ENCODE measurements at places on chromosomes 2 and 18. TPM values are rescaled to one million over a fixed set of nuclear protein-coding genes. Genes with fewer than 3 reads are reported as not detected.

DNA sequence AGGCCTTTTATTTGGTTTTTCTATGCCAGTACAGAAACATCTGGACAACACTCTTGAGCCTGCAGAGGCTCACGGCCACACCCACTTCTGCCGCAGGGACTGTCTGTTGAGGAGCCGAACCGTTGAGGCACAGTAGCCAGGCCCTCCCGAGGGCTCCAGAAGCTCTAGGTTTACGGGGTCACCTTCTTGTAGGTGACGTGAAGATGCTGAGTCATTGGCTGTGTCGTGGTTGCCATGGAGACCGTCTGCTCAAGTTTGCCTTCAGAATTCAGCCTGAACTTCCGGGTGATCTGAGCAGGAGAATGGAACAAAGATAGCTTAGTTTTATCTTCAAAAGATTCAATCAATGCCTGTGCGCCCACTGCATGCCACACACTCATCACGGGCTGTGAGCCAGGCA lies 25.9 kb downstream of the BOK start:
- no peaks in the 10 kb centered on the region for H3K4me1 ChIP-seq
- peaks cover 52% of the 10 kb centered on the region for H3K36me3 ChIP-seq
- H3K27ac ChIP-seq, result no peak overlapping the region
- peaks cover 9% of the 10 kb centered on the region for H3K27me3 ChIP-seq
- no peak for DNase-seq
- H3K4me3 ChIP-seq, result no peak overlapping the region

DNA sequence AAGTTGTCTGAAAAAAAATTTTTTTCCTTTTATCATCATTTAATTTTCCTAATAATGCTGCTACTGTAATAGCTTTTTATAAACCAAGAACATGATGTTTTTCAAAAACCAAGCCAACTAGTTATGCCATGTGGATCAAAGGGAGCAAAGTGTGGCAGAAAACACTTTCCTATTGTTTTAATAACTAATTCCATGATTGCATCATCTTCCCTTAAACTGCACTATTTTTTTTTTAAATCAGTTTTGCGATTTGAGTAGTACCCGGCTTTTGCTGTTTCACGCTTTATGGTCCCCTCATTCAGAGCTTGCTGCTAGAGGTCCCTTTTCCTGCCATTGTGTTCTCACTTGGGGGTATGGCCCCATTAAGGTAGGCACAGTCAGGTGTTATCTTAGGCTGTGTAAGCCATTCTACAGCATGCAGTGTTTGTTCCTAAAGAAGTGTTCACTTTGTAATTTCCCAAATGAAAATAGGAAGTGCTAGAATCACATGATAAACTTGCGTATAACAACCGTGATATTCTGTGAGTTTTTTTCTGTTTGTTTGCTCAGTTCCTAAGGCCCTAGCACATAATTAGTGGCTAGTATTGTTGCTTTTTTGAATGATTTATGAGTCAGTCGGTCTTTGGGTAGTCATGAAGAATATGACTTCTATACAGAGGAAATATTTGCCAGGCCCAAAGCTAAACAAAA lies 225.8 kb downstream of the PTGR3 start:
- peaks cover 1% of the 10 kb centered on the region for H3K27me3 ChIP-seq
- H3K4me3 ChIP-seq, result no peak overlapping the region
- no peaks in the 10 kb centered on the region for H3K4me1 ChIP-seq
- no peak overlapping the region for H3K27ac ChIP-seq
- no peak for DNase-seq

MCM6 gene
- 11.7 TPM for total RNA-seq

ASXL3 gene
- total RNA-seq, result 45.6 TPM

RALBP1 gene
- total RNA-seq, result 38.1 TPM

GRCh38 chr2:20852139-20852538 lies 29.2 kb upstream of the LDAH start:
- H3K27me3 ChIP-seq, result peaks cover 2% of the 10 kb centered on the region
- H3K36me3 ChIP-seq, result no peaks in the 10 kb centered on the region
- no peaks in the 10 kb centered on the region for H3K4me1 ChIP-seq
- H3K4me3 ChIP-seq, result no peak overlapping the region

- H3K27me3 ChIP-seq, result no peaks in the 10 kb centered on the region
- H3K4me1 ChIP-seq, result peaks cover 2% of the 10 kb centered on the region
- DNase-seq, result no peak
- H3K27ac ChIP-seq, result no peak overlapping the region
- H3K4me3 ChIP-seq, result peak overlapping the region; percentile 8
Observed at GRCh38 chr2:28664120-28664842, 87.3 kb upstream of the PPP1CB start.

PARD3B gene
- 0.66 TPM for total RNA-seq

GRCh38 chr2:47357483-47357882 lies 45.5 kb upstream of the MSH2 start:
- no peak for DNase-seq
- peaks cover 2% of the 10 kb centered on the region for H3K27me3 ChIP-seq
- H3K4me3 ChIP-seq, result no peak overlapping the region
- no peaks in the 10 kb centered on the region for H3K4me1 ChIP-seq
- H3K27ac ChIP-seq, result no peak overlapping the region

DNA sequence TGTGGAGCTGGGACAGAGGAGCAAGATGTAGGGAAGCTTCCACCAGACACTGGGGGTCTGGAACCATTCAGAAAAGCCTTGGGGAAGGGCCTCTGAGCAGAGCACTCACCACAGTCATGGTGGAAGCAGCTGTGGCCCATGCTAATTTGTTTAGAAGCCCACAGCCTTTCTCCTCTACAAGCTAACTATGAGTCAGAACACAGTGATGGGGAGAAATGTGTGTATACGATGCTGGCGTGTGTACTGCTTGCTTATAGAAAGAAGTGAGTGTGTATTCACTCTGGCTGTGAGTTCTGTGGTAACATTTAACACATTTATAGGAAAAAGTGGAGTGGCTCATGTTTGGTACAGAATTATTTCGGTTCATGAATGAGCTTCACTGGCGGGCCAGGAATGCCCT lies 157.0 kb upstream of the ACAA2 start:
- DNase-seq, result no peak
- no peak overlapping the region for H3K4me3 ChIP-seq
- no peaks in the 10 kb centered on the region for H3K36me3 ChIP-seq
- H3K4me1 ChIP-seq, result peaks cover 10% of the 10 kb centered on the region
- peaks cover 5% of the 10 kb centered on the region for H3K27me3 ChIP-seq
- H3K27ac ChIP-seq, result no peak overlapping the region

CYP27C1 gene
- 4.3 TPM for total RNA-seq

CXCR1 gene
- not detected for total RNA-seq

- DNase-seq, result no peak
- peaks cover 14% of the 10 kb centered on the region for H3K27me3 ChIP-seq
- H3K36me3 ChIP-seq, result peaks cover 5% of the 10 kb centered on the region
- H3K27ac ChIP-seq, result no peak overlapping the region
Observed at GRCh38 chr2:230879891-230880290, 15.1 kb downstream of the ITM2C start.

GRCh38 chr18:74337155-74337911 lies 21.7 kb downstream of the C18orf63 start:
- no peaks in the 10 kb centered on the region for H3K36me3 ChIP-seq
- H3K4me1 ChIP-seq, result peaks cover 2% of the 10 kb centered on the region
- no peak for DNase-seq
- no peaks in the 10 kb centered on the region for H3K27me3 ChIP-seq
- no peak overlapping the region for H3K4me3 ChIP-seq

DNA sequence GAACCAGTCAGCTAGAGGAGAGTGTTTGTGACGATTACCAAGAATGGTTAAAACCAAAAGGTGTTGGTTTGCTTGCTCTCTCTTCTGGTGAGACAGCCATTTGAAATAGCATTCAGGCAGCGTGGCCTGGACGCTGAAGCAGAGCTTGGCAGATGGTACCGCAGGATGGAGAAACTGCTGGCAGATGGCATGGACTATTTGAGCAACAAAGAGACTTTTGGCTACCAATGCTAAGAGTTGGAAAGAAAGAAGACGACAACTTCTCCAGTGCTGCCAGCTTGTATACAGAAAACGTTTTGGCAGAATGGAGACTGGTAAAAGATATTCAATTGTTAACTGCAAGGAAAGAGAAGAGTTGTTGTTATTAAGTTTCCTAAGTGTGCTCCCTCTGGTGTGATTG lies 315.0 kb downstream of the PARD3B start:
- H3K4me1 ChIP-seq, result peaks cover 16% of the 10 kb centered on the region
- peaks cover 10% of the 10 kb centered on the region for H3K36me3 ChIP-seq
- peak overlapping the region; percentile 97 for H3K27ac ChIP-seq
- peak; percentile 55 for DNase-seq

DNA sequence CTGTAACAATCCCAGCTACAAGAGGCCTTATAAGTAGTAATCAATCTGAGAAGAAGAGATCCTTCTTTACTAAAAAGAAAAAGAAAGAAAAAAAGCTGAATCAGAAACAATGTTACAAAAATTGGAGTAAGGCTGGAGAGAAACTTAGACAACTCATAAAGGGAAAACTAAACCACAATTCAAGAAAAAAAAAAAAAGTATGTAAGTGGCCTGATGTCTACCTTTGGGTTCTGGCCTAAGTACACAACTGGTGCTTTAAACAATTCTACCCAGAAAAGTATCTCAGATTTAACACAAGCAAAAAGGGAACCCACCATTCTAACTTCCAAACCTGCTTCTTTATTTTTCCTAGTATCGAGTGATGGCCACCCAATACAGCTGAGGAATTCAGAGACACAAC lies 45.3 kb downstream of the ZNF521 start:
- peaks cover 5% of the 10 kb centered on the region for H3K4me1 ChIP-seq
- DNase-seq, result no peak
- H3K4me3 ChIP-seq, result no peak overlapping the region
- no peaks in the 10 kb centered on the region for H3K36me3 ChIP-seq
- peaks cover 2% of the 10 kb centered on the region for H3K27me3 ChIP-seq

PLEK gene
- not detected for total RNA-seq

DNA sequence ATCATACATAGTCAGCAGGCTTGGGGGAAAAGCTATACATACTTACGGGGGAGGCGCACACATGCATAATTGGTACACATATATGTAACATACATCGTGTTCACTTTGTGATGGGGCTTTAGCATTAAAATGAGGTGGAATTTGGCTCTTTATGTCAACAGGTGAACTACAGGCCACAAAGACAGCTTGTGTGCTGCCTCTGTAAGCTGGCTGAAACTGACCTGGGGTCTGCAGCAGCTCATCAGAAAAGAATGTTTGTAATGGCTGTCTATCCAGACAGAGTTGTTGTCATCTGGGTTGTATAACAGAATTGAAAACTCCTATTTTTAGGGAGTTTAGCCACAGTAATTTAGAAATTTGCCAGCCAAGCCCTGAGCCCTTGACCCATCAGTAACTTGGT lies 4.7 kb upstream of the KCNG3 start:
- H3K4me1 ChIP-seq, result peaks cover 2% of the 10 kb centered on the region
- peaks cover 8% of the 10 kb centered on the region for H3K27me3 ChIP-seq
- no peak overlapping the region for H3K4me3 ChIP-seq
- no peak for DNase-seq
- H3K27ac ChIP-seq, result no peak overlapping the region
- no peaks in the 10 kb centered on the region for H3K36me3 ChIP-seq

- peak overlapping the region; percentile 97 for H3K4me3 ChIP-seq
- peak overlapping the region; percentile 95 for H3K27ac ChIP-seq
- H3K36me3 ChIP-seq, result no peaks in the 10 kb centered on the region
- peaks cover 11% of the 10 kb centered on the region for H3K27me3 ChIP-seq
Observed at GRCh38 chr2:128026448-128027277, 1.2 kb downstream of the SAP130 start.

NPHP1 gene
- total RNA-seq, result 2.5 TPM

DNA sequence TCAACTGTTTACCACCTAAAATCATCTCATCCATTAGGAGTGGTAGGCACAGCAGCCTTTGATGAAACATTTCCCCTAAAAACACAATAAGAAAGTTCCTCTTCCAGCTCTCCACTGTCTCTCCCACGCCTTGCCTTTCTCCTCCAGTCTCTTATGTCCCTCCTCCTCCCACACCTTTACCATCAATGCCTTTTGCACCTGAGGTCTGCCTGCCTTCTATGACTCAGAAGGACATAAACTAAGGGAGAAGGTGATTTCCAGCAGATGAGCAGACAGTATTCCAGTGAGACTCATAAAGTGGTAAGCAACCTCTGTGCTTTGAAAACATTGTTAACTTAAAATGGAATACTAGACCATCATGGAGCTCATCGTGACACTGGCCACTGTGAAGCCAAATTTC lies 34.2 kb upstream of the NDUFV2 start:
- no peaks in the 10 kb centered on the region for H3K27me3 ChIP-seq
- H3K27ac ChIP-seq, result no peak overlapping the region
- H3K36me3 ChIP-seq, result no peaks in the 10 kb centered on the region
- H3K4me3 ChIP-seq, result no peak overlapping the region
- DNase-seq, result no peak

ST8SIA5 gene
- total RNA-seq, result 0.56 TPM

DNA sequence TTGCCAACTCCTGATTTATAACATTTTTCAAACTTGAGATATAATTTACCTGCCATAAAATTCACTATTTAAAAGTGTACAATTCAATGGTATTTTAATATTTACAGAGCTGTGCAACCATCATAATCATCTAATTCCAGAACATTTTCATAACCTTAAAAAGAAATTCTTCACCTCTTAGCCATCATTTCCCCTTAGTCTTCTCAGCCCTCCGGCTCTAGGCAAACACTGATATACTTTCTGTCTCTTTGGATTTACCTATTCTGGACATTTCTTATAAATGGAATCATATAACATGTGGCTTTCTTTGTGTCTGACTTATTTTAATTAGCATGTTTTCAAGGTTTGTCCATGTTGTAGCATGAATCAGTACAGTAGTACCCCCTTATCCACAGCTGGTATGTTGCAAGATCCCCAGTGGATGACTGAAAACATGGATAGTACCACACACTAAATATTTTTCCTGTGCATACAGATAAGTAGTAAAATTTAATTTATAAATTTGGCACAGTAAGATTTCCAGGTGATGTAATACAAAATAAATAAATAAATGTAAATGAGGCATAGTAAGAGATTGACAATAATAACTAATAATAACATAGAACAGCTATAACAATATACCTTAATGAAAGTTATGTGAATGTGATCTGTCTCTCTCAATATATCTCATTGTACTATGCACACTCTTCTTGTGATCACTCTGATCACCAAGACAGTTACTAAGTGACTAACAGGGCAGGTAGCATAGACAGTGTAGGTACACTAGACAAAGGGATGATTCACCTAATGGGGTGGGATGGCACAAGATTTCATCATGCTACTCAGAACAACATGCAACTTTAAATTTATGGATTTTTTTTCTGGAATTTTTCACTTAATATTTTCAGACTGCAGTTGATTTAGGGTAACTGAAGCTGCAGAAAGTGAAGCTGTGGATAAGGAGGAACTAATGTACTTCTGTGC lies 73.1 kb downstream of the RAB3GAP1 start:
- H3K4me3 ChIP-seq, result no peak overlapping the region
- H3K36me3 ChIP-seq, result no peaks in the 10 kb centered on the region
- H3K27me3 ChIP-seq, result no peaks in the 10 kb centered on the region
- H3K27ac ChIP-seq, result no peak overlapping the region
- no peak for DNase-seq
- H3K4me1 ChIP-seq, result no peaks in the 10 kb centered on the region

RTP5 gene
- total RNA-seq, result not detected

GRCh38 chr18:48783616-48784520 lies 166.9 kb downstream of the SMAD7 start:
- peaks cover 11% of the 10 kb centered on the region for H3K27me3 ChIP-seq
- H3K27ac ChIP-seq, result peak overlapping the region; percentile 52
- peaks cover 6% of the 10 kb centered on the region for H3K36me3 ChIP-seq
- no peak for DNase-seq

Measured in glutamatergic neuron (in vitro differentiated cells).